ENCODE measurements at places on chromosomes 3 and 15.

- DNase-seq: no peak
Measured at GRCh38 chr3:87801409-87801808, 257.4 kb downstream of the CGGBP1 start.

GRCh38 chr3:177571944-177572315, 374.6 kb upstream of the TBL1XR1 start:
- no peak for DNase-seq

DNA sequence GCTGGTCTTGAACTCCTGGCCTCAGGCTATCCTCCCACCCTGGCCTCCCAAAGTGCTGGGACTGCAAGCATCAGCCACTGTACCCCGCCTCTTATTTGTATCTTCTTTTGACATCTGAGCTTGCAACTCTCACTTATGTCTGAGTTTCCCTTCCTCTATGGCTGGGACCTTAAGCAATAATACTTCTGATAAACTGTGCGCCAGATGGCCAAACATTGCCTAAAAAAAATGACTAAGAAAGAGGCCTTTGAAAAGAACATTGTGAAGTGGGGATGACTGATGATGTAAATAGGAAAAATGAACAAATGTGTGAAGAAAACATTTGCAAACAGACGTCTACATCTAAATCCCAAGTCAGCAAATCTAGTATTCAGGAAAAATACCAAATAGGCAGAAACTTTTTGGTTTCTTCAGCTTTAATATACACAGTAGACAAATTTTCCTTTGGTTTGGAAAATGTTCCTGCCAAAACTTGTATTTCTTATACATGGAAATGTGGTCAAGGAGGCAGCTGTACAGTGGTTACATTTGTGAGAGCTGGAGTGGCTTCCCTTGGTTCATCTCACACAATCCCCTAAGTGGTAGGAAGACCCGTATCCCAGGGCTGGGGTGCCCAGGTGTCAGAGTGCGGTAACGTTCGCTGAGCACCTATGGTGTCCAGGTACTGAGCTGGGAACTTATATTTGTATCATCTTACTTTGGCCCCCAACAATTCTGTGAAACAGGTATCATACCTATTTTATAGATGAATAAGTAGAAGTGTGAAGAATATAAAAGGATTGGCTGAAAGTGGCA, 11.6 kb upstream of the TFRC start:
- DNase-seq: no peak

- DNase-seq: no peak
Measured at GRCh38 chr15:100781961-100782530, 97.6 kb upstream of the ALDH1A3 start.

GRCh38 chr3:136562026-136562425, 190.2 kb downstream of the STAG1 start:
- DNase-seq: no peak

DNA sequence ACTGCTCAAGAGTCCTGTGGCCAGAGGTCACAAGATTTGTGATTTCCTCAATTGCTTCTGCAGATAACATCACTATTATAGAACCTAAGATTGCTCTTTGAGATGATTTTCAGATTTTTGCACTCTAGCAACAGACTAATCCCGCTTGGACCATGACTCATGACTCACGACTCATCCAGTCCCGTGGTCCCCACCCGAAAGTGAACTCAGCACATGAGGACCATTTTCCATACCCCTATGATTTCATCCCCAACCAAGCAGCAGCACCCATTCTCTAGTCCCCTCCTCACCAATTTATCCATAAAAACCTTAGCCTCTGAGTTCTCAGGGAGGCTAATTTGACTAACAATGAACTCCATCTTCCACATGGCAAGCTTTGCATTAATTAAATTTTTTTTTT, 106.3 kb upstream of the ALCAM start:
- no peak for DNase-seq

DNA sequence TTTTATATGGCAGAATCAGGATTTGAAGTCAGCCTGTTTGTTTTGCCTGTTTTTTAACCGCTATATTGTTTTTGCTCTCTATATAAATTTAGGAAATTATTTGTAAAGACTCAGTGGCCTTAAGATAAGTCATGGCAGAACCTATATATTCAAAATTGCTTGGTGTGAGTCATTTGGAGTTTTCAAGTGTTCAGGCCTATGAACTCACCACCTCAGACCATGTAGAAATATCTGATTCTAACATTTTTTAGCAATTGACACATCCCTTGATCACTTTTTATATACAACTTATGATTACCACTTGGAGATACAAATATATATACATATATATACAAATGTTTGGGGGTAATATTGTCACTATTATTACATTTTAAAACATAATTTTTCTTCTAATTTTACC, 95.7 kb downstream of the VGLL3 start:
- no peak for DNase-seq

GRCh38 chr15:72339777-72340177, 19.8 kb upstream of the CELF6 start:
- no peak for DNase-seq

DNA sequence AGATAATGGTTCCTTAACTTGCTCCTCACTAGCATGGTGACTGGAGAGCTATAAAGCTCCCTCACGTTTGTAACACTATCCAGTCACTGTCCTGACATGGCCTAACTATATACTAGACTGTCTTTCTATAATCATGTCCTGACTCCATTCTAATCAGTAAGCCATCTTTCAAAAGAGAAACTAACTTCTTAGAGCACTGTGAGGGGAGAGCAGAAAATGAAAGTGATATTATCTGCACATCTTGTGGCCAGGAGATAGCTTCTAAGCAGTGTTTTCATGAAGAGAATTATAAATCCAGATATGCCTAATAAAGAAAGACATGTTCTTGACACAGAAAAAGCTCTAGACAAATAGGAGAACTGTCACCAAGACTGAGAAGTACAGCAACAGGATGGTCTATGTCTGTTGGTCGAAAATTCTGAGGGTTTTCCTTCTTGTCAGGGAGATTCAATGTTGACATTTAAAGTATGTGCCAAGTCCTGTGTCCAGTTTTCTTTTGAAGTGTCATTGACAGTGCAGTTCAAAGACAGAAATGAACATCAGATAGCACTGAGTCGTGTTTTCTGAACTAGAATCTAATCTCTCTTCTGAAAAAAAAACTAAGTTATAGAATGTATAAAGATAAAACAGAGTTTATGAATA, 230.6 kb upstream of the PEX5L start:
- DNase-seq: no peak

- no peak for DNase-seq
Measured at GRCh38 chr15:92268900-92269299, 124.8 kb upstream of the ST8SIA2 start.

Measured in effector memory CD8-positive, alpha-beta T cell (primary cell).